ENCODE measurements at places on chromosomes 12 and 14.

DNA sequence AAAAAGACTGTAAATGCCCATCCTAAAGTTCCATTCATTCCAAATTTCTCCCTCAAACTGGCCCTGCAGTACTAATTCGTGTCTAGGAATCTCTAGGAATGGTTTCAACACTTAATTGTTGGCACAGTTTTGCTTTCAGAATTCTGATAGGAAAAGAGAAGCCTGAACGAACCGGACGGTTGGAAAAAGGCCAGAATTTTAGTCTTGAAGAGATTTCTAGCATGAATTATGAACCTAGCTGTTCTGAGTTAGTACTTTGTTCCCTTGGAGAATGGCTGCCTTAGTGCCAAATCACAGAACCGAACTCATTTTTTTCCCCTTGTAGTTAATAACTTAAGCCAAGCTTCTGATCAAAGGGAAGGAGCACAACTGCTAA lies 262.6 kb downstream of the ADAMTS20 start:
- no peak for DNase-seq

DNA sequence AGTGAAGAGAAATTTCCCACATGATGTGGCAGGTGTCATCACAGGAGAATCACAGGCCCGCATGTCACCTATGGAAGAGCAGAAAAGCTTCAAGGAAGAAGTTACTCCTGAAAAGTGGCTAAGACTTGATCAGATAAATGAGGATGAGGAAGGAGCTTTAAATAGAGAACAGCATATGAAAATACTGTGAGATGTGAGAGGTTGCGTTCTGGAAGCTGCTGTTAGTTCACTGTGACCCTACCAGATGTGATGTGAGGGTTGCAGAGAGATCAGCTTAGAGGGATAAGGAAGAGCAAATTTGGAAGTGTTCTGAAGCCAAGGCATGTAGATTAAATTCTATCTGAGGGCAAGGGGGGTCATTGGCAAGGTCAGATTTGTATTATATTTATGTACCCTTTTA lies 17.1 kb downstream of the ERP27 start:
- DNase-seq, result no peak

- DNase-seq, result no peak
Observed at GRCh38 chr12:69095765-69096477, 143.4 kb upstream of the CPSF6 start.

GRCh38 chr12:26246483-26247164 lies 51.3 kb downstream of the SSPN start:
- peak; percentile 84 for DNase-seq

DNA sequence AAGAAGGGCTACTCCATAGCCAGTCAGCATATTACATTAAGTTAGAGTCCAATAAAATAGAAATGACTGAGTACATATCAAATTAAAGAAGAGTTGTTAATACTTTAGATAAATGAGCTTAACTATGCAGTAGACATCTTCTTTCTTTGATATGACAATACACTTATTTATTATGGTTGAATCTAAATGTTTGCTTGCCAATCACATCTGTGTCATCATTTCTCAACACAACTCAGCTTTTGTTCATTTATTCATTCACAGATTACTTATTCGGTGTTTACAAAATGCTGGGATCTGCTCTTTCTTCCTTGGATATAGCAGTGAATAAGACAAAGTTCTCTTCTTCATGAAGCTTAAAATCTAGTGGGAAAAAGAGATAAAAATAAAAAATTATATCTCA lies 614.6 kb upstream of the ATP2B1 start:
- no peak for DNase-seq

GRCh38 chr14:104506461-104507253 lies 72.9 kb upstream of the C14orf180 start:
- no peak for DNase-seq

DNA sequence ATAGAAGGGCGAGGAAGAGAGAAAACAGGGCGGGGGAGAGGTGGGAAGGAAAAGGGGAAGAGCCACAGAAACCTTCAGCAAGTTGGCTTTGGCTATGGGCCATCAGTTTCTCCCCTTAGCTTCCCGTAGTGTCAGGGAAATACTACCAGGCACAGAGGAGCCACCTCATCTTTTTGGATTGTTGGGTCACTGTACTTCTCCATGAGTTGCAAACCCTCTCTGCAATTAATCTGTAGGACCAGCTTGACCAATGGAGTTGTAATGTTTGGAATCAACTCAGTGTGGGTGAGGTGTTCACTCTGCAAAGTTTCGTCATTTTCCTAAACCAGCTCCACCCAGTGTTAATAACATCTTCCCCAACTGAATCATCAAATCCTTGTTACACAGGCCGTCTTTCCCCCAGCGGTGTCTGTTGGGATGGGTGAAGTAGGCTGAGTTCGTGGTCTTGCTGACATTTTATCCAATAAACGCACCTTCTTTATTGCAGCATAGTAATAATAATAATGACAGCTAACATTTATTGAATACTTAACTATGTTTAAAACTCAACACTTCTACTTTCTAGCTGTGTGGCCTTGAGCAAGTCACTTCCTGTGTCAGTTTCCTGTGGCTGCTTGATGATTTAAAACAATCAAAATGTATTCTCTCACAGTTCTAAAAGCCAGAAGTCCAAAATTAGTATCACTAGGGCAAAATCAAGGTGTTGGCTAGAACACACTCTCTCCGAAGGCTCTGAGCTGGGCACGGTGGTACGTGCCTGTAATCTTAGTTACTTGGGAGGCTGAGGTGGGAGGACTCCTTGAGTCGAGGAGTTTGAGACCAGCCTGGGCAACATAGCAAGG lies 8.1 kb upstream of the GLTP start:
- no peak for DNase-seq

GRCh38 chr14:104865081-104865630 lies at the start of gene CEP170B:
Gene CEP170B, plus strand, starts transcription at chr14:104865268. Its CDS starts 3,183 bp downstream, at chr14:104868451.
- no peak for DNase-seq
